Inflammatory macrophage treated with lipopolysaccharide for 4 hours (primary cell): ENCODE measurements at places on chromosomes 13 and 19.

DNA sequence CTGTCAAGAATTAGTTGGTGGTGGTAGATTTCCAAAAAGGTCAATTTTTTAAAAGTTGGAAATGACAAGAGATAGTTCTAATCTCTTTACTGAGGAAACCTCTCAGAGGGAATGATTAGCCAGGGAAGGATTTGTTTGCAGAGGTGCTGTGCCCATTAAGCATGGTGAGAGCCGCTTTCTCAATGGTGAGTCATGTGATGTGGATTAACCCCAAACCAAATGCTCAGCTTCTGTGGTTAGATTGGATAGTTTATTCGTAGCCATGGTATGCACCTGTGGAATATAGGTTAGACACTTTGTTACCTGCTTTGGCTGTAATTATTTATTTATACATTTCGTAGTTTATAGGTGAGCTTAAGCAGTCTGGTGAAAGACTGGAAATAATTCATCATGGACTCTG is 7.1 kb downstream of the HNRNPM start:
- no peak for DNase-seq

- DNase-seq, result peak; percentile 61
These were observed 536 bp downstream of the UBA2 start for GRCh38 chr19:34428549-34429285.

DNA sequence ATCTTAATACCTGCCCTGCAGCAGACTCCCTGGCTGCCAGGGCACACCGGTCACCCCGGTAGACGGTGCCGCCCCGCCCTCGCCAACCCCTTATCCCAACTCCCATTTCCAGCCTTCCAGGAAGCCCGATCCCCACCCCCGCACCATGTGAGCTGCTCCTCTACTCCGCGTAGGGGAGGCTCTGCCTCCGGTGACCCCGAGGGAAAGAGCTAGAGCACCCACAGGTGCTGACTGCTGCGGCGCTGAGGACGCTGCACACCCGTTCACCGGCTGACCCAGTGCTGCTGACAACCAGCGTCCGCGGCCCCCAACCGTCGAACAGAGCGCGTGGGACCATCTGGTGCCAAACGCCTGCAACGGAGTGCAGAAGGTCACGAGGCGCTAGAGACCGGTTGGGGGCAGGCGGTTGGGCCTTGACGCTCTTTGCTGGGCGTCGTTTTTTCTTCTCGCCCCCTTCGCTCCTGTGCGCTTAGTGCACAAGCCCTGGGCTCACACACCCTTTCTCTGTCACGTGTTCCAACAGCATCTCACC is 59.6 kb upstream of the ZNF599 start:
- no peak for DNase-seq

DNA sequence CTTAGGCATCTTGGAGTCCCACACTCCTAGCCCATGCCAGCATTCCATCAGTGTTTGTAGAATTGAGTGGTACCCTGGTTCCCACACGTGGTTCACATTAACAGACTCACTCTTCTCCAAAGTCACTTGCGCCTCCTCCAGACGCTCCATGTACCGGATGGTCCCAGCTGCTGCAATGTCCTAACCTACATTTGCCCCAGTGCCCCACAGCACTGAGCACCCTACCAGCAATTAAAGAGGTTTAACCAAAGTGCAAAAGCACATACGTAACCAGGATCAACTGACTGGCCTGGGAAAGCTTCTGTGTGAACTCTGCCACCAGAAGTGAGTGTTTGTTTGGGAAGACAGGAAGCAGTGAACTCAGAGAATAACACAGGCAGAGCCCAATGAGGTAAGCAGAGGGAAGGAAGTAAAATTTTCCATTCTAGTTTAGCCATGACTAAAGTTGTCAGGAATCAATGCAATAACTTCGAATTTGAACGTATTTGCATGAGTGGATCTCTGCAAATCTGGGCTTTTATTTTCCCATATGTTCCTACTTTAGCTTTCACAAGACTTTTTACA is 7.3 kb upstream of the MEDAG start:
- peak; percentile 87 for DNase-seq

GRCh38 chr19:4759388-4760284 is 31.9 kb upstream of the FEM1A start:
- DNase-seq, result peak; percentile 92

DNA sequence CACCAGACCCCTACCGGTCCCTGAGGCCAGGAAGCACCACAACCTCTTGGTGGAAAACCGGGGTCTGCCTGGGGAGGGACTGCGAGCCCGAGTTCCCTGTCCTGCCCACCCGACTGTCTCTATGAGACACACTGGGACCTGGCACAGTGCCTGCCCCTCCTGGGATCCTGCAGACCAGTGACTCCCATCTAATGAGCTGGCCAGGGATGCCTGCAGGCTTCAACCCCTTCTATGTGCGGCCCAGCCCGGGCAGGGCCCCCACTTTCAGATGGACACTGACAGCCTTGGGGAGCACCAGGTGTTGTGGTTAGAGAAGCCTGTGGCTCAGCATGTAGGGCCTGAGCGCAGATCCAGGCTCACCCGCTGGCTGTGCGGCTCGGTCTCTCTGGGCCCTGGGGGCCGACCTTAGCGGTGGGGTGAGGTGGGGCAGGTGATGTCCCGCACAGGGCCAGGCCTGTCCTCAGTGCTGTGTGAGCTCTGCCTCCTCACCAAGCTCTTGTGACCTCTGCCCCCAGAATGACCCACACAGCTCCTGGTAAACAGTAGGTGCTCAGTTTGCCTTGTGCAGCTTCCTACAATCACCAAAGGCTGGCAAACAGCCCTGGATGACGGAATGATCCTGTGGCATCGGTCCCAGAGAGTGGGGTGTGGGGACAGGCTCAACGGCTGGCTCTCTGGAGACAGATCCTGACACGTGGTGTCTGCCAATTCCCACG is 17.9 kb upstream of the CACTIN start:
- no peak for DNase-seq

DNA sequence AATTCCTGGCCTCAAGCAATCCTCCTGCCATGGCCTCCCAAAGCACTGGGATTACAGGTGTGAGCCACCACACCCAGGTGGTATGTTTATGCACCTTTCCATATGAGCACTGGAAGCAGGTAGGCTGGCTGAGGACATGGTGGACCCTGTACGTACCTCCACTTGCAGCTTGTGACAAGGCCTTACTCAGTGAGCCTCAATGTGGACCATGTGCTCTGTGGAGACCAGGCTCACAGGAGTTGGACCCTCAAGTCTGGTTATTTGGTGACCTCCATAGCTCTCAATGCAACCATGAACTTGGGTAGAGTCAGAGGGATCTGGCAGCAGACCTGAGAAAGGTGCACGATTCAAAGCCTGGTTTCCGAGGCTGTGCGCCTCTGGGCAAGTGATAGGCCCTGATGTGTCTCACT is 5.5 kb downstream of the ACP4 start:
- no peak for DNase-seq

GRCh38 chr13:80251403-80251802 is 89.5 kb downstream of the SPRY2 start:
- no peak for DNase-seq

DNA sequence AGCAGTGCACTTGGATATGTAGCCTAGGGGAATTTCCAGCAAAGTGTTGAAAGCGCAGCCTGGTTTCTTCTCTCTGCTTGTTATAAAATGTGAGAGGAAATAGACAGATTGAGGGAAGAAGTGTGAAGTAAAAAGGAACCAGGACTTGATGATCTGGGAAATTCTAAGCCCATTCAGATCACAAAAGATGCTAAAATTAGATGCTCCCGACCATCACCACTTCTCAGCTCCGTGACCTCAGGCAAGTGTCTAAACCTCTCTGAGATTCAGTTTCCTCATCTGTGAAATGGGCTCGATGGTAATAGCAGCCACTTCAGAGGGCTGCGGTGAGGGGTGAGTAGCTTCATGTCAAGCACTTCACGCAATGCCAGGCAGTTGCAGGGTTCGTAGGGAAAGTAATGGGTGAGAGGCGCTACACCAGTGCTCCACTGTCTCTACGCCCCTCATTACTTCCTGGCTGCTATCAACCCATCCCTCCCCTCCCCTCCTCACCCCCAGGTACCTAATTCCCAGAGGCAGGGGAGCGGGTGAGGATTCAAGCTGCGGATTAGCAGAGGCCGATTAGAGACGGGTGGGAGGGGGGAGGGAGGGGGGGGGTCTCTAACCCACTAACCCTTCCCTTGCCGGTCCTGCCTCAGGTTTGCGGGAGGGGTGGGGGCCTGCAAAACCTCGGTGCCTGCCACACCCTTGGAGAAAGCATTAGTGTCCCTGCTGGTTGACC is 9.0 kb upstream of the NFIC start:
- peak; percentile 62 for DNase-seq

DNA sequence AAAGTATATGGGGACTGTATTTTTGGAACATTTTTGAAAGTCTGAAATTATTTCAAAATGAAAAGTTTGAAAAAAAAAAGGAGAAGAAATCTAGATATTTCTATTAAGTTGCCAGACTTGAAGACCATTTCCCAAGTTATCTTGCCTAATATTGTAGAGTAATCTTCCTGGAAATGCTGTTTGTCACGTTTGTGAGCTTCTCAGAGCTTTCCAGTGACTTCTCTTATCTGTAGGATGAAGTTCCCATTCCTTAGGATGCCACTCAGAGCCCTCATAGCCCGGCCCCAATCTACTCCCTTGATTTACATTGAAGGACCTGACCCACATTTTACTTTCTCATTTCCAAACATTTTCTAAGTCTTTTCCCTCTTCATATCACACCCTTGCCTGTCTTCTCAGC is 23.6 kb downstream of the CEACAM8 start:
- peak; percentile 57 for DNase-seq

DNA sequence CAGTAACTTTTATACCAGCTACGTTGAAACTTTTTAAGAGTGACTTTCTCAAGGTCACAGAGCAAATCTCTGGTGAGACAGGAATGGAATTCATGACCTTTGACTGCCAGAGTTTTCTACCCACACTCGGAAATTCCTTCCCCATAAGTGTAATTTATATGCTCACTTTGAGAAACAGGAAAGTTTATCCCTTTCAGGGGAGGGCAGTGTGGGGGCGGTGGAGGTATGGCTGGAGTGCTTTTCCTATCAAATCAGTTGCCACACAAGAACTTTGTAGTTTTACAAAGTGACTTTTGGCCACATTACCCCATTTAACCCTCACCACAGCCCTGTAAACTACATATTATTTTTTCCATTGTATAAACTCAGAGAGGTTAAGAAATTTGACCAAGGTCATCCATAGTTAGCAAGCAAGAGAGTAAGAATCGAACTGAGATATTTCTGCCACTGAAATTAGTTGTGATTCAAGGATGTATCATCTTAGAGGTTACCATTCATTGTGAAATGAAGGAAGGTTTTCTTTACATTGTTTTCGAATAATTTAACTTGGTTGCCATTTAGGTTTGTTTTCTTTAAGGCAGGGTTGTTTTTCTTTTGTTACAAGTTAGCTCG is 5.9 kb downstream of the KLF12 start:
- no peak for DNase-seq

GRCh38 chr13:45784755-45785675 is 66.5 kb downstream of the SIAH3 start:
- no peak for DNase-seq

- no peak for DNase-seq
These were observed 344.6 kb upstream of the HTR2A start for GRCh38 chr13:47241446-47241845.

GRCh38 chr13:113883921-113884804 is 20.3 kb upstream of the GAS6 start:
- DNase-seq, result no peak
